ENCODE measurements at places on chromosomes 5 and 9.
A peak's percentile ranks its signal among the peaks of the same experiment; 100 is the strongest.

DNA sequence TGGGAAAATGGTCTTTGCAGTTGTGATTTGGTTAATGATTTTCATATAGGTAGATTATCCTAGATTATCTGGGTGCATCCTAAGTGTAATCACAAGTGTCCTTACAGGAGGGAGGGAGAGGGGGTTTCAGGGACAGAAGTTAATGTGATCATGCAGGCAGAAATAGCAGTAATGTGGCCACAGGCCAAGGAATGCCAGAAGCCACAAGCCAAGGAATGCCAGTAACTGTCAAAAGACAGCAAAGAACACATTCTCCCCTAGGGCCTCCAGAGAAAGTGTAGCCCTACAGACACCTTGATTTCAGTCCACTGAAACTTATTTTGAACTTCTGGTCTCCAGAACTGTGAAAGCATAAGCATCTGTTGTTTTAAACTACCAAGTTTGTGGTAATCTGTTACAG, 2074.5 kb downstream of the MAT2B start:
- no peak for DNase-seq

- DNase-seq = no peak
These were observed 36.3 kb upstream of the GFPT2 start for GRCh38 chr5:180389252-180390101.

DNA sequence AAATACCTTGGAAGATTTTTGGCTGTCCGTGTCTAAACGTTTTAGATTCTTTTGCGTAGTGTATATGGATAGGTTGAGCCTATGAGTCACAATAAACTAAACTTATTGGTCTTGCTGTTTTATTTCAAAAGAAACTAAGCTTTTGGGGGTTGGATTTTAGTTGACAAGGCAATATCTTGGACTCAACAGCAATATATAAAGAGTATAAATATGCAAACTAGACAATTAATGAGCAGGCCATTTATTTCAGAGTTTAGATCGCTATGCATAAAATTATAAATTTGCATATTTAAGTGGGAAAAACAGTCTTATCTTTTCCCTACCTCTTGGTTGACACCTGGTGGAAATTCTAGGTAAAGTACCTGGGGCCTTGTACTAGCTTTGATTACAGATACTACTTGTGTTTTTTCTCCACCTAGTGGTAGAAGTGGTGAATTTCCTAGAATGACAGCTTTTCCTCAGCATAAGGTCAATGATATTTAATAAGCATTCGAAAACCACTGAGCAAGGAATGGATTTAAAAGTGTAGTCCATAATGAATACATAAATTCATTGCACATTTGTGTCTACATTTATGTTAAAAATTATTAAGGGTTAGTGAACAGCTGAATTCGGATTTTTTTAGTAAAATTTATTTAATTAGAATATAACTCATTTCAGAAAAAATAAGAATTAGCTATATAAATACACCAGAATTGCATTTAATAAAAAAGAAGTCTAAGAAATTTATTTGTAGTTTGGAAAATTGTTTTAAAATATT, 1.7 kb upstream of the ARRDC3 start:
- DNase-seq = peak; percentile 25

GRCh38 chr9:113456235-113456634, 7.3 kb upstream of the RGS3 start:
- DNase-seq = no peak

DNA sequence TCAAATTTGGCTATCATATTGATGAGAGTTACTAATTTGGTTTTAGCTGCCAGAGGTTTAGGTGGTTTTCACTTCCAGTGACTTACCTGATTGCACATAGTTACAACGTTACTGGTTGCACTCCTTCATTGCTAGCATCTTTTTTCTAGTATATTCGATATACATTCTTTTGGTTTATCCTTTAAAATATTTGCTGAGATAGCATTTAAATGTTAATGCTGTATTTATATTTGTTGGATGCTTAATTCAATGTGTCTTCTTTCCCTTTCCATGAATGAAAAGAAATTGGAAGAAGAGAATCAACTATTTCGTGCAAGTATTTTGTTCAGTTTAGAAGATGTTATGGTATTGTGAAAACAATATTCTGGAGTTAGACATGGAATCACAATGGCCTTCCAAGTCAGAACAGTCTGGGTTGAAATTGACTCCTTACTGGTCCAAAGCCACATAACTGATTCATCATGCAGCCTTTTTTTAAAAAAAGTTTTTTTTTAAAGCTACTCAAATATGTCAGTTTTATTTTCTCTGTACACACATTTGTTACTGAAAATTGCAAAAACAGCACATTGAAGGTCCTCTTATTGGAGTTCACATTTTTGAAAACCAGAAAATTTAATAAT, 2.2 kb downstream of the SPIN1 start:
- no peak for DNase-seq

Measured in activated gamma-delta T cell treated with anti-CD3 and anti-CD28 coated beads, Interleukin-2, amount 50 U/mL, for 16 hours (primary cell).